ENCODE measurements at places on chromosomes 11 and 22.

GRCh38 chr11:107017104-107017432 is 1.2 kb downstream of the GUCY1A2 start:
- no peaks in the 10 kb centered on the region for H3K27me3 ChIP-seq
- H3K36me3 ChIP-seq: no peaks in the 10 kb centered on the region
- 0 out of 2 replicates have a peak, but pooled peaks cover 3% of the 10 kb centered on the region for H3K4me1 ChIP-seq
- peak overlapping the region; percentile 47 for H3K4me3 ChIP-seq

DNA sequence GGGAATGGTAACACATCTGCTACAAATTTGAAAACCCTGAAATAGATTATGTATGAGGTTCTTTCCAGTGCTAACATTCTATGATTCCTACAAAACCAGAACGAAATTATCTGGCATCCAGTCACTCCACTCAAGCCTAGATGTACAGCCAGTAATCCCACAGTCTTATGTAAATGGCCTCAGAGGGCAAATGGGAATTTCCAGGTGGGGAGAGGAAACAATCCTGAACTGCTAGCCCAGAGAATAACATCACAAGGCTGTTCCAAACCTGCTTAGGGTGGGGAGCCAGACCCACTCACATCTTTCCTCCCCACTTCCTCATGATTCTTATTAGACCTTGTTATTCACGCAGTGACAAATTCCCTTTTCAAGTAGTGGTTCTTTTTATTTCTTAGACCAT is 3.5 kb downstream of the FIBIN start:
- no peak for DNase-seq
- H3K36me3 ChIP-seq: no peaks in the 10 kb centered on the region
- no peak overlapping the region for H3K4me3 ChIP-seq
- no peaks in the 10 kb centered on the region for H3K4me1 ChIP-seq

GRCh38 chr11:66443602-66444001 is 5.0 kb upstream of the MRPL11 start:
- no peaks in the 10 kb centered on the region for H3K4me1 ChIP-seq
- DNase-seq: no peak
- no peaks in the 10 kb centered on the region for H3K36me3 ChIP-seq
- no peak overlapping the region for H3K4me3 ChIP-seq
- peaks cover 71% of the 10 kb centered on the region for H3K27me3 ChIP-seq

GRCh38 chr22:44206696-44207095 is 26.0 kb downstream of the PARVG start:
- no peak overlapping the region for H3K4me3 ChIP-seq
- DNase-seq: no peak
- no peak overlapping the region for H3K27ac ChIP-seq
- H3K36me3 ChIP-seq: no peaks in the 10 kb centered on the region
- no peaks in the 10 kb centered on the region for H3K4me1 ChIP-seq

DNA sequence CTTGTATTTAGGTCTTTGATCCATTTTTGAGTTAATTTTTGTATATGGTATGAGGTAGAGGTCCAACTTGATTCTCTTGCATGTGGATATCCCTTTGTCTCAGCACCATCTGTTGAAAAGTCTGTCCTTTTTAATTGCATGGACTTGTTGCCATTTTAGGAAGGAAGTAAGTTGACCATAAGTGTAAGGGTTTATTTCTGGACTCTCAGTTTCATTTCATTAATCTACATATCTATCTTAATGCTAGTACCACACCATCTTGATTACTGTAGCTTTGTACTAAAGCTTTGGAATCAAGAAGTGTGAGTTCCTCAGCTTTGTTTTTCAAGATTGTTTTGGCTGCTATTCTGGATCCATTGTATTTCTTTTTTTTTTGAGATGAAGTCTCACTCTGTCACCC is 31.4 kb downstream of the CBL start:
- DNase-seq: peak; percentile 79
- H3K27ac ChIP-seq: peak overlapping the region; percentile 94
- H3K4me1 ChIP-seq: peaks cover 65% of the 10 kb centered on the region
- H3K36me3 ChIP-seq: no peaks in the 10 kb centered on the region

- DNase-seq: no peak
- no peak overlapping the region for H3K4me3 ChIP-seq
- H3K27ac ChIP-seq: no peak overlapping the region
- H3K36me3 ChIP-seq: no peaks in the 10 kb centered on the region
- no peaks in the 10 kb centered on the region for H3K27me3 ChIP-seq
Observed at GRCh38 chr22:19515654-19516377, 8.4 kb downstream of the CLDN5 start.

- H3K36me3 ChIP-seq: no peaks in the 10 kb centered on the region
- peaks cover 7% of the 10 kb centered on the region for H3K27me3 ChIP-seq
- H3K4me1 ChIP-seq: peaks cover 10% of the 10 kb centered on the region
- H3K4me3 ChIP-seq: no peak overlapping the region
- DNase-seq: no peak
Observed at GRCh38 chr22:20963201-20964052, 3.6 kb upstream of the AIFM3 start.

- H3K27ac ChIP-seq: no peak overlapping the region
- H3K4me1 ChIP-seq: no peaks in the 10 kb centered on the region
- H3K36me3 ChIP-seq: no peaks in the 10 kb centered on the region
- H3K27me3 ChIP-seq: peaks cover 63% of the 10 kb centered on the region
Observed at GRCh38 chr22:39559456-39560105, 11.0 kb upstream of the CACNA1I start.

- H3K27me3 ChIP-seq: no peaks in the 10 kb centered on the region
Observed at GRCh38 chr22:38737302-38738060, 18.3 kb downstream of the SUN2 start.

GRCh38 chr11:69873166-69874077 is 54.2 kb upstream of the FGF3 start:
- H3K36me3 ChIP-seq: no peaks in the 10 kb centered on the region
- peaks cover 87% of the 10 kb centered on the region for H3K27me3 ChIP-seq
- H3K4me3 ChIP-seq: no peak overlapping the region
- DNase-seq: no peak
- no peaks in the 10 kb centered on the region for H3K4me1 ChIP-seq

DNA sequence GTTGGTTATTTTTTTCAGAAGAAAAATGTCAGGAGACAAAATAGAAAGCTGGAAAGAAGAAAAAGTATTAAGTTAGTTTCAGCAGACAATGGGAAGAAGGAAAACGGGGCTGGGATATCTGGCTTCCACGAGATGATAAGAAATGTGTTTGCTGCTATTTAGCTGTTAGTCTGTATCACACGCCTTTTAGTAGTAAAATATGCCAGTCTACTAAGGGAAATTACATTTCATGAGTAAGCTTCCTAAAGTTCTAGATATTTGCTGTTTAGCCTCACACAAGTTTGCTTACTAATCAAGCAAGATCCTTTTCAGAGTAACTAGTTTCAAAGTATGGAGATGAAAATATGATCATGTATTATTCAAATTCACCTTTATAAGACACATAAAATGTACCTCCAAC is 1.5 kb downstream of the OR51B4 start:
- H3K36me3 ChIP-seq: no peaks in the 10 kb centered on the region
- H3K27ac ChIP-seq: no peak overlapping the region
- no peaks in the 10 kb centered on the region for H3K4me1 ChIP-seq
- DNase-seq: no peak
- H3K4me3 ChIP-seq: no peak overlapping the region

GRCh38 chr11:34028425-34028824 is 23.1 kb upstream of the CAPRIN1 start:
- DNase-seq: no peak
- H3K27me3 ChIP-seq: no peaks in the 10 kb centered on the region
- H3K4me1 ChIP-seq: no peaks in the 10 kb centered on the region
- no peak overlapping the region for H3K4me3 ChIP-seq
- no peak overlapping the region for H3K27ac ChIP-seq

DNA sequence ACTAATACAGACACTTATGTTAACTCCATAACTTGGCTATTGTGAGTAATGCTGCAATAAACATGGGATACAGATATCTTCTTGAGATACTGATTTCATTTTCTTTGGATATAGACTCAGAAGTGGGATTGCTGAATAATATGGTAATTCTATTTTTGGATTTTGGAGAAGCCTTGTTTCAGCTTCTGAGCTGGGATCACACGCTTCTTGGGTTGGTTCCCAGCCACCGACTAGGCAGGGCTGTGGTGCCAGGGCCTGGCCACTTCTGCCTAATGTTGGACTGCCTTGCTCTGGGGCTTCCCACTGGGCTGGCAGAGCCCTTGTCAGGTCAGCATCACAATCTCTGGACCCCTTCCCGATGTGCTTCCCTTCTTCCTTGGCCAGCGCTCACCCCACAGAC is 14.0 kb upstream of the MCHR1 start:
- H3K36me3 ChIP-seq: no peaks in the 10 kb centered on the region
- no peaks in the 10 kb centered on the region for H3K27me3 ChIP-seq
- no peaks in the 10 kb centered on the region for H3K4me1 ChIP-seq
- no peak overlapping the region for H3K27ac ChIP-seq
- no peak for DNase-seq

DNA sequence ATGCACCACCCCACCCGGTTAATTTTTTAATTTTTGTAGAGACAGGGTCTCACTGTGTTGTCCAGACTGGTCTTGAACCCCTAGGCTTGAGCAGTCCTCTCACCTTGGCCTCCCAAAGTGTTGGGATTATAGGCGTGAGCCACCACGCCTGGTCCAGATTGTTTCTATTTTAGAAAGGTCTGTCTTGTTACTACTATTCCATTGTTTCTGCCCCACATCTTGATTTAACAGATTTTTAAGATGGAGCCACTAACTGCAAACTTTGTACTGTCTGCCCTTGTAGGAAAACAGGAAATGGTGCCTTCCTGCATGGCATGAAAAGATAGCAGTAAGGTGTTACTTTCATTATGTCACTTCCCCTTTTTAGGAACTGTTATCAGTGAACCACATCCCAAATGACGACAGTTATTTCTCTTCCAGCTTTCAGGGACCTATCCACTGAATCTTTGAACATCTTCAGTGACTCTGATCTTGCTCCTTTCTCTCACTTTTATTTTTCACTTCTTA is 23.2 kb downstream of the TAF1D start:
- peaks cover 17% of the 10 kb centered on the region for H3K4me1 ChIP-seq
- H3K4me3 ChIP-seq: no peak overlapping the region
- peaks cover 6% of the 10 kb centered on the region for H3K36me3 ChIP-seq
- peak overlapping the region; percentile 50 for H3K27ac ChIP-seq
- no peaks in the 10 kb centered on the region for H3K27me3 ChIP-seq

DNA sequence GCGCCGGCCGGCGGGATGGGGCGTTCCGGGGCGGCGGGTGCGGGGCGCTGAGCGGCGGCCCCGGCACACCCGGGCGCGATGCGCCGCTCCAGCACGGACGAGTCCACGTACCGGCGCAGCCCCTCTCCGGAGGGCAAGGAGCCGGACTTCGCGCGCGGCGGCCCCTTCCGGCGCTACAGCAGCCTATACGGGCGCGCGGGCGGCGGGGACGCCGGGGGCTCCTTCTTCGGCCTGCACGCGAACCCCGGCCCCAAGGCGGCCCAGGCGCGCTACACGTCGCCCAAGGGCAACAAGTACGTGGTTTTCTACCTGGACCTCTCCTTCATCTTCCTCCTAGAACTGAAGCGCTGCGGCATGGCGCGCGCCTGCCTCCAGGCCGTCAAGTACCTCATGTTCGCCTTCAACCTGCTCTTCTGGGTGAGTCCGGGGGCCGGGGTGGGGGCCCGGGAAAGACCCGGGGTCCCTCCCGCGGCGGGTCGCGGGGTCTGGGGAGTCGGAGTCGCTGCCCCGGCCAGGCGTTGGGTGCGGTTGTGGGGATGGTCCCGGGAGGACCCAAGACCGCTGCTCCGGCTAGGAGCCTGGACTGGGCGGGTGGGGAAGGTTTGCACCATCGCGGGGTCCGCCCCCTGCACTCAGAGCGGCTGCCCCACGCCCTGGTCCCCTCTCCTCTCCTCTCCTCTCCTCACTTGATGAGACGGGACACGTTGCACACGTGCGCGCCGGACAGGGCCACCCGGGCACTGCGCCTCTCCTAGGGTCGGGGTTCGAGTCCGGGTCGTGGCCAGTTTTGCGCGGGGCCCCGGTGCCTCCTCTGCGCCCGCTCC is 7.5 kb downstream of the TSPAN4 start:
- DNase-seq: no peak
- H3K27ac ChIP-seq: no peak overlapping the region
- H3K4me3 ChIP-seq: no peak overlapping the region

- no peak overlapping the region for H3K27ac ChIP-seq
- H3K4me3 ChIP-seq: no peak overlapping the region
- H3K27me3 ChIP-seq: no peaks in the 10 kb centered on the region
- no peaks in the 10 kb centered on the region for H3K4me1 ChIP-seq
Observed at GRCh38 chr22:31952472-31952871, 8.1 kb downstream of the YWHAH start.

DNA sequence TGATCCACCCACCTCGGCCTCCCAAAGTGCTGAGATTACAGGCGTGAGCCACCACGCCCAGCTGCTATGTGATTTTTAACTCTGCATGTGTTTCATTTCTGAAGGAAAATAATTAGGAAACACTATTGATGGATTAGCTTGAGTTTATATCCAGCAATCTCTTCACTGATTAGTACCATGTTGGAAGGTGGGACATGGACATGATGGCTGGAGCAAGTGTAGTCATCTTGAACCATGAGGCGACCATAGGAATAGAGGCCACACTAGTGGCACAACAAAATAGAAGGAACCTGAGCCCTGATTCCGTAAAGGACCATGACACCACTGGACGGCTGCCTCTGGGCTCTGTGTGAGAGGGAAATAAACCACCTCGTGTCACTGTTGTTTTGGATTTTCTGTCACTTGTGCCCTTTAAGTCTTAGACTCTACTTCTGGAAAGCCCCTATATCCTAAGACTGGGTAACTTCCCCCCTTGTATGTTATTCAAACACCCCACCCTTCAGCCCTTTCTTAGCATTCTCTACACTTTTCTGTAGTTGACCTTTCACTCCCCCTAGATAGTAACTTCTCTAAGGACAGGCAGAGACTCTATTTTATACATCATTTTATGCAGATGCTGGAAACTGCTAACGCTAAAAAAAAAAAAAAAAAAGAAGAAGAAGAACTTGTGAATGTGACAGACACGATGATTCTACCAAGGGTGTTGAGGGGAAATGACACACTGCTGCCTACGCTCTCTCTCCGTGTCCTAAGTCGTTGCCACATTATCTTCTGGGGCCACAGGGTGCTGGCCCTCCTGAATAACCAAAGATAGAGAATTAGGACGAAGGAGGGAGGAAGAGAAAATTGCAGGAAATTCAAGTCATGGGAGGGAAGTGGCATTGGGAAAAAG is 2.7 kb upstream of the VPS37C start:
- no peaks in the 10 kb centered on the region for H3K27me3 ChIP-seq
- H3K36me3 ChIP-seq: no peaks in the 10 kb centered on the region
- no peak overlapping the region for H3K27ac ChIP-seq
- DNase-seq: no peak
- H3K4me3 ChIP-seq: no peak overlapping the region
- H3K4me1 ChIP-seq: peaks cover 23% of the 10 kb centered on the region

GRCh38 chr11:35725885-35726284 is 63.3 kb downstream of the TRIM44 start:
- no peaks in the 10 kb centered on the region for H3K27me3 ChIP-seq
- H3K4me3 ChIP-seq: no peak overlapping the region
- peaks cover 24% of the 10 kb centered on the region for H3K4me1 ChIP-seq
- H3K36me3 ChIP-seq: no peaks in the 10 kb centered on the region
- no peak for DNase-seq

DNA sequence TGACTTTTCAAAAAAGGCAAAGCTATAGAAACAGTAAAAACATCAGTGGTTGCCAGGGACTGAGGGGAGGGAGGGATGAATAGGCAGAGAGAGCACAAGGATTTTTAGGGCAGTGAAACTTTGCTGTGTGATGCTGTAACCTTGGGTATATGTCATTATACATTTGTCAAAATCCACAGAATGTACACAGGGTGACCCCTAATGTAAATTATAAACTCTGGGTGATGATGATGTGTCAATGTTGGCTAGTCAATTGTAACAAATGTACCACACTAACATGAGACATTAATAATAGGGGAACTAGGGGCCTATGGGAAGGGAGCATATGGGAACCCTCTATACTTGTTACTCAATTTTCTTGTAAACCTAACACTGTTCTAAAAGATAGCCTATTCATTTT is 24.8 kb downstream of the RIBC2 start:
- no peaks in the 10 kb centered on the region for H3K27me3 ChIP-seq
- no peaks in the 10 kb centered on the region for H3K36me3 ChIP-seq
- no peaks in the 10 kb centered on the region for H3K4me1 ChIP-seq
- DNase-seq: no peak
- no peak overlapping the region for H3K4me3 ChIP-seq
